ENCODE measurements at places on chromosomes 3 and 15.
A peak's percentile ranks its signal among the peaks of the same experiment; 100 is the strongest.

DNA sequence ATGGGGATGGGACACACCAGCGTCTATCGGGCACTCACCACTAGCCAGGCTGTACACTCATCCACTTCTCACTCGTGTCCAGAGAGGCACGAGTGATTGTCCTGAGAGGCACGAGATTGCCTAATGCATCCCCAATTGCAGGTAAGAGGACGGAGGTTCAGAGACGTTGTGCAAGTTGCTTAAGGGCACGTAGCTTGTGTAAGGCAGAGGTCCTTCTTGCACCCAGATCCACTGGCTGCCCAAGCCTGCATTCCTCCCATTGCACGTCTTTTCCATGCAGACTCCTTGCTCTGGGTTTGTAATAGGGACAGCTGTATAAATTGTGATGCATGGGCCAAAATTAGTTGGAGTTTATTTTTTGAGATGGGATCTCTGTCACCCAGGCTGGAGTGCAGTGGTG, 264.3 kb downstream of the PLCL2 start:
- DNase-seq = no peak

DNA sequence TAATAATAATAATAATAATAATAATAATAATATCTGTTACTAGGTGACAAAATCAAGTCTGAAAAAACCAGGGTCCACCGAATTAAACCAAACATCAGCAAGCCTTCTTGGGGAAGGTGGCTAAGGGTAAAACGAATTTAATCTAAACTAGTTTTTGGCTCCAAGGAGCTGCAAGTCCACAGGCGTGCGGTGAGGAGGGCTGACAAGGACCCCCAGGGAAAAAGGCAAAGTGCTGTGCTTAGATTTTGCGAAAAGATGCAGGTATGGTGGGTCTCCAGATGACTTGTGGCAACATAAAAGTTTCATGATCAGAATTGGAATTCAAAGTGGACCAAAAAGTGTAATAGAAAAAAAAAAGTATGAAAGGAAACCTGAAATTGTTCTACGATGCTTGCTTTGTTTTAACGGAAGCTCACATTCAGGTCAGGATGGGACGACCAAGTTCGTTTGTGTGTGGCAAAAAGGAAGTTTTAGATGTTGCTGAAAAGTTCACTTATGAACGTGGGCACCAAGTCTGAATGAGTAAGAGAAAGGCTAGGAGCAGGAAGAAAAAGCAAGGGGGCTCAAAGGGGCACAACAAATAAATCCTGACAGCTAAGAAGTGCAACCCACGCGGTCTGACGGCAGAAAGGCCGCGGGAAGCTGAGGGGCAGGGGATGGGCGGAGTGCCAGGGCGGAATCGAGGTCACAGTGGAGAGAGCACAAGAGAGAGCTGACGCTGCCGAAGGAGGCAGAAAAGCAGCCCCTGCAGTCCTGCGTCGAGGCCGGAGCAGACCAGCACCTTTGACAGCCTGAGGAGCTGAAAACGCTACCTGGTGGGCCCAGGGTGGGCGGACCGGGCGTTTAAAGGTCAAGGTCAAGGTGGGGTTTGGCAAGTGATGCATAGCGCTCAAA, 1.1 kb downstream of the WDR82 start:
- peak; percentile 78 for DNase-seq

DNA sequence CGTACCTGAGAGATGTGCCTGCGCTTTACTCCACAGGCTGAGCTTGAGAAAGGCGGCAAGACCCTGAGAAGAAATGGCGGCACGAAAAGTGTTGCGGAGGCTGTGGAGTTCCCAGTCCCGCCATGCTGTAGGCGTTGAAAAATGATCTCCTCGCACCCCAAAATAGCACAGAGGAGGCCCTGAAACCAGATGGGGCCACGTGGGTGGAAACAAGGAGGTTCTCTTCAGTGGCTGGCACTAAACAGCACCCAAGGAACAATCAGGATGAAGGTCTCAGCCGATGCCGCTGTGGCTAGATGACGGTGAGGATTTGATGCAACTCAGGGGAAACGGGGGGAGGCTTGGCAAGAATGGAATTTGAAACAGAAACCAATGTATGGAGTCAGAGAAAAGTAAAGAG, 57.3 kb downstream of the TMEM212 start:
- no peak for DNase-seq

- no peak for DNase-seq
These were observed 11.8 kb downstream of the NPTN start for GRCh38 chr15:73621286-73621826.

- DNase-seq = no peak
These were observed 123.0 kb downstream of the PEAK1 start for GRCh38 chr15:77296773-77297337.

All from choroid plexus epithelial cell (primary cell).